Lung (tissue), 17 donors: ENCODE measurements at places on chromosomes 4 and X. TPM values are rescaled to one million over a fixed set of nuclear protein-coding genes. Genes with fewer than 3 reads are reported as not detected.
A peak's percentile ranks its signal among the peaks of the same experiment; 100 is the strongest.

The GAGE12F gene
- not detected for total RNA-seq

The PLP2 gene
- total RNA-seq: 181 TPM

The SSX3 gene
- not detected for total RNA-seq

GRCh38 chr4:143489106-143489505, 24.4 kb upstream of the SMARCA5 start:
- DNase-seq: no peak

DNA sequence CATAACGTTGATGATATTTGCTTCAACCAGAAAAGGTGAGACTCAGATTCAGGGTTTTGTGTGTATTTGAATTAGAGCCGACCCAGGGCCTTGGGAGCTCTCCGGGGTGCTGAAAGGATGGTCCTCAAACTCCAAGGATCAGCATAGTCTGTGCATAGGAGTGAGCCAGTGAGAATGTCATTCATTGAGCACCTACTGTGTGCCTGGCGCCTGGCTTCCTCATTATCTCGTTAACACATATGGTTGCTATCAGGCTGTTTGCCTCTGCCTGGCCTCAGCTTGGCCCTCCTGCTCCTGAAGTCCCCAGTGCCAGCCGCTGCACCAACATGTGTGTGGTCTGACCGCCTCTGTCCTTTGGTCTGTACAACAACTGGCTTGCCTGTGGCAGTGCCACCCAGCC, 25.1 kb upstream of the JAKMIP1 start:
- peak; percentile 29 for DNase-seq

DNA sequence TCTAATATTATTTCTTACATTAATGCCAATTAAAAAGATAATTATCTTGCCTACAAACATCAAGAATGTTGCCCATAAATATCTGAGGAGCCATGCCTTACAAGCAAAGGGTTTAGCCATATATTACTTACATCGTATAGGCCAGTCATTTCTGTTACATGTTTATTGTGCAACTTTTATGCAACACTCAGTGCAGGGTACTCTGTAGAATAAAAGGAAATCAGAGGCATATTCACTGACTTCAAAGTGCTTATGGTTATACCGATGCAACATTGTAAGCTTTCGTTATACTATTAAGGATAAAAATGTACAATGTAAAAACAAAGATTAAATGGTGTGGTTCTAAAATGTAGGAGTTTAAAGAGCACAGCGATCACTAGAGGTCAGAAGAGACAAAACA, 315.9 kb downstream of the PCDH10 start:
- peak; percentile 1 for DNase-seq

GRCh38 chr4:128452415-128452814, 164.8 kb upstream of the PGRMC2 start:
- no peak for DNase-seq

GRCh38 chrX:26653050-26653449, 437.1 kb downstream of the MAGEB5 start:
- DNase-seq: no peak

DNA sequence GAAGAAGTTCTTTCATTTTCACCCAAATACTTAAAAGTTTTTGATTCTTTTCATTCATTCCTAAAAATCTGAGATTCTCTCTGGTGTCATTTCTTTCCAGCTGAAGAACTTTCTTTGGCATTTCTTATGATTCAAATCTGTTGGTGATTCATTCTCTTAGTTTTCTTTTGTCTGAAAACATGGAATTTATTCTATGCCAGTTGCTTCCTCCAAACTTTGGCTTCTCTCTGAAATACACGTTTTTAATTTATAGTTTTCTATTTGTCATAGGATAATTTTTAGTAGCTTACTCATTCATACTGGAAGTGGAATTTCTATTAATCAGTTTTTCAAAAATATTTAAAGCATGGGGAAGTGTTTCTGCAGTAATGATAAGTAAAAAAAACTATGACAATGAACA, 1012.0 kb downstream of the RPA4 start:
- DNase-seq: no peak

- DNase-seq: no peak
Measured at GRCh38 chr4:36316607-36317006, 35.2 kb downstream of the DTHD1 start.
